ENCODE measurements at places on chromosomes 3 and 15.

DNA sequence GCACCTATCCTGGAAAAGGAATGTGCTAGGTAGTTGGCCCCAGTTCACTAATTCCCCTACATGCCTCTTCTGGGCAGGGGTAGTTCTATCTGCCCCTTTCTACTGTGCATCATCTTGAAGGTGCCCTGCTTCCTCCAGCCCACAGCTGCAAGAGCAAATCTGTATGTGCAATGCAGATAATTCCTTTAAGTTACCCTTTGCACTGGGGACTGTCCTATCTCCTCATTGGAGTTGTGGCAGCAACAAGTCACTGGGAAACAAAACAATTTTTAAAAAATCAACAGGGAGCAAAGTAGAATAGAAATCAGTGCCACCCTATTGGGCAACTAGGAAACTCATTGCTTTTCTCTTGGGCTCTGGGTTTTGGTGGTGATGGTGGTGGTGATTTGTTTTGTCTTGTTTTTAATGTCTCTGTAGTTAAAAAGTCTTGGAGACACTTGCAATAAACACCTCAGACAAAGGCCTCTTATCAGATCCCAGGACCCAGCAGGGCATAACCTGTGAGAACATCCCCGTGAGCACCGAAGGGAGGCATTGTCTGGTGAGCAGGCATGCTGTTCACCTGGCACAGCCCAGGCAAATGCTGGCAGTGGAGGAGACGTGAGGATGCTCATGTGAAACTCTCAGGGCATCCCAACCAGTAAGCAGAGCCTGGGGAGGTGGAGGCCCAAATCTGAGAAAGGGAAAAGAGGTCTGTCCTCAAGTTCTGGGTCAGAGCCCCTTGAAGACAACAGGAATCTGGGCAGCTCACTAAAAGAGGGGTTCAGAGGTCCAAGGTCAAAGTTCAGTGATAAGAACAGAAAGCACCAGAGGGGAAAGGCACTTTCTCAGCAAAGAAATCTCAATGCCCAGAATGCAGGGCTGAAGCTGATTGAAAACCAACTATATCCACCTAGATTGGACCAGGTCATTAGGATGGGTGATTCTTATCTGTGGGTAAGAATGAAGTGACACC lies 27.9 kb downstream of the C2CD4B start:
- DNase-seq: no peak

DNA sequence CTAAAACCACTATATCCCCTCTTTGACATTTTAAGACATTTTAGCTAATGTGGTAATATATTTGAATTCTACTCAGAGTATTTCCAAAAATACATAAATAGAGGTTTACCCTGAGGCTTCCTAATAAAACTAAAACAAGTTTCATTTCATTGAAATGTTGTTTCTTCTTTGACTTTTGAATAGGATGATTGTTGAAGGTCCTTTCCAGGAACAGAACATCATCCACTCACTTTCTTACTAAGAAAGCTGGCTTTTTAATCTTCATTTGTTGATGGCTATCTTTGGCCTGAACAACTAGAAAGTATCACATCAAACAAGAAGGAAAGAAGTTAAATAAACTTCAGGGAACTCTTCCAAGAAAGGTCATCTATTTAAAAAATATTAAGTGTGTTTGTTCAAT lies 169.7 kb downstream of the RAP2B start:
- DNase-seq: no peak

GRCh38 chr15:77228828-77229227 lies 157.9 kb upstream of the TSPAN3 start:
- DNase-seq: no peak

DNA sequence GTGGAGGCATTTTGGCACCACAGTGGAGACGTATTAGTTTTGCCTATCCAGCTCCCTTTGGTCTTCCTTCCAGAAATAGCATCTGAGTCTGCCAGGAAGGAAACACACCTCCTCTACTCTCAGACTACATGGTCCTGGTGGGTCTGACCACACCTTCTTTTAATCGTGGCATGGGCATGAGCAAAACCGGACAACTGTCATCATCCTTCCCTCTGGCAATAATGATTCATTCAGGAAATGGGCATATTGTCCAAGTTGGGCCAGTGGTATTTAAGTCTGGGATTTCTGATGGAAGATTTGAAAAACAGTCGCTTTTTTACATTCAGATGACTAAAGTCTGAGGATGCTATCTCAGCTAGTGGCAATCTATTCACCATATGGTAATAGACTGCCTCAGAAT lies 601.0 kb upstream of the ADAMTS9 start:
- no peak for DNase-seq

DNA sequence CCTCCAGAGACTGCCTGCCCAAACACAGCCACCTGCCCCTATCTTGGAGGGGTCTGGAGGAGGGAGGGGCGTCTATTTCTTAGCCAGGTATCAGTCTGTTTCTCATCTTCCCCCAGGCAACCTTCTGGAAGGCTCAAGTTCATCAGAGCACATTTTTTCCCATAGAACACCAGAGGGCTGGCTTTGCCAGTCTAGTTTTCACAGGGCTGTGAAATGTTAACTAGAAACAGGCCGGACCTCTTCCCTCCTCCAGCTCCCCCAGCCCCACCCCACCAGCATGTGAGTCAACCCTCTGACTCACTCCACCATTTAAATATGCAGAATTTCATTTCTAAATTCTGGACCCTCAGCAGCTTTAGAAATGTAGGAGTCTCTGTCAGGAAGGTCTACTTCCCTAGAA lies 66.9 kb downstream of the SLCO2A1 start:
- no peak for DNase-seq

DNA sequence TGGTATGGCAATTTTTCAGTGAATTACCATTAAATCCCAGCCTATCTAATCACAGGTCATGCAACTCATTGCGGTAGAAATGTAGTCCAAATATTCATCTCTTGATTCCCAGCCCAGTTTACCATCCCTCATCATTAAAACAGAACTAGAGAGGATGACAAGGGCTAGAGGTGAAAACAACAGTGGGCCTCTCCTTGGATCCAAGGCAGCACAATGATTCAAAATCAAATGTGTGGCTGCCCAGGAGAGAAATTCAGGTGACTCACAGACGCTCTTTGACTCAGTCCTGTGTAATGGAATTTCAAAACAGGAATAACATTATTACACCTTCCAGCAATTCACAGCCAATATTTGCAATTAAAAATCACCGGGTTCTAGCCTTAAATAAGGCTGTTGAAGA lies 246.5 kb downstream of the TBL1XR1 start:
- DNase-seq: no peak

GRCh38 chr15:82585072-82585471 lies 44.8 kb upstream of the RPS17 start:
- DNase-seq: no peak

DNA sequence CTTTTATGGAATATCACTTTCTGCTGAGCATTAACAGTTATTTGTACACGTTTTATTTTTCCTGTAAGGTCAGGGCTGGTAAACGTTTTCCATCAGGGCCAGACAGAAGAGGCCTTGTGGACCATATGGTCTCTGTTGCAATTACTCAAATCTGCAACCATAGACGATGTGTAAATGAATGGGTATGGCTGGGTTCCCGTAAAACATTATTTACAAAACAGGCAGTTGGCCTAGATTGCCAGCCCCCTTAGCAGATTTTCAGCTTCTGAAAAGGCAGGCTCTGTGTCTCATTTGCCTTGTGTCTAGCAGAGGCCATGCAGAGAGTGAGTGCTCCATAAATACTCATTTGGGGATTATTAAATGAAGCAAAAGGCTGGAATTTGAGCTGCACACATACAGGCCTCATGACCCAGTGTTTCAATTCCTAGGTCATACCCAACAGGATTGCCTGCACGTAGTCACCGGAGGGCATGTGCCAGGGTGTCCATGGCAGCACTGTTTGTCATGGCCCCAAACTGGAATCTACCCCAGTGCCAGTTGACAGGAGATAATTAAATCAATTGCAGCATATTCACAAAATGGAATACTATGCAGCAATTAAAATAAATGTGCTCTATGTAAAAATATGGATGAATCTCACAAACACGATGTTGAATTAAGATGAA lies 51.3 kb downstream of the GPD1L start:
- DNase-seq: no peak

DNA sequence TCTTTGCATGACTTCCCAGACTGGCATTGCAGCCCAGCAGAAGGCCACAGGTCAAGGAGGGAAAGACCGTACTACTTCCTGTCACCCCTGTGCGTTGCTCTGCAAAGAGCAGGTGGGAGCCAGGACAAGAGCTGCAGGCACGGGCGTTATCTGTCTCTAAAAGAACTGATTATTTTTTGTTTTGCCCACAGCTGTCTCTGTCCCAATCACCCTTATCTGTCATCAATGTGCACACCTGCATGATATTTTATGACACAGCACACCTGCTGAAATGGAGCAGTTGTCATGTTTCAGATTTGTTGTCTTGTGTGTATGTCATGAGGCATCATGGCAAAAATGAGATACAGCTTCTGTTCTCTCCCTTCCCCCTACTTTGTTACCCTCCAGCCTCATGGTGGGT lies 58.8 kb downstream of the SLCO3A1 start:
- DNase-seq: no peak

GRCh38 chr15:35107122-35107521 lies 22.0 kb upstream of the NANOGP8 start:
- DNase-seq: no peak

DNA sequence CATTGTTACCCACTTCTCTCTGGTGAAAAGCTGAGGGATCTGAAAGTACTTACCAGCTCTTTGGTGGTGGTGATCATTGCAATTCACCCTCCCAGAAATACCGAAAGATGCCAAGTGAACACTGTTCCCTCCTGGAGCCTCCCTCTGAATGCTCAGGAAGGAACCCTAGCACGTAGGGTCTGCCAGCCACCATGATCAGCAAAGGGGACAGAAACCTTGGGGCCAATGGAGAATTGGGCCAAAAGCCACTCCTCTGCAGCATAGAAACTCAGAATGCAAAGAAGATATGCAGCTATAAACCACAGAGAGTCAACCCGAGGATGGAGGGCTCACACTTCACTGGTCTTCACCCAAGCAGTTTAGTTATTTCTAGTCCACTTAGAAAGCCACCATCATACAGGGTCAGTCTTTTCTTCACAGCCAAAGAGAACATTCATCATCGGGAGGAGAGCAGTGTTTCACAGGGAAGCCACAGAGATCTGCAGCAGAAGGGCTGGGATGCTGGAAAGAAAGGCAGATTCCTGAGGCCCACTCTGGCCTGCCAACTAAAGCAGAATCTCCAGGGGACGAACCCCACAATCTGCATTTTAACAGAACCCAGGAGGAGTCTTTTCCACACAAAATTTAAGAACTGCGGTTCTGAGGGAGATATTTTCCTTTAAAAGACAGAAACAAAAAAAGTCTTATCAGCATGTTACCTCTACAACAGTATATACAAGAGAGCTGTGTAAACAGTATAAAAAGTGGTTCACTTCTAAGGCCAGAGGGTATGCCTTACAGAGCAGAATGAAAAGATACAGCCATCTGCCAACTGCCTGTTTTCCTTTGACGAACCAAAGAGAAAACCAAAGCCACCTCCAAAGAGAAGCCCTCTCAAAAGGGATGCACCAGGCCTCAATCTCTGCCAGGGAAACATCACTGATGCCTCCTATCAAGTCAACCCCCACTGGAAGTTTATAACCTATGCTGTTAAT lies 11.3 kb downstream of the TBC1D2B start:
- no peak for DNase-seq

GRCh38 chr15:40959331-40960141 lies 6.3 kb downstream of the CHAC1 start:
- no peak for DNase-seq

DNA sequence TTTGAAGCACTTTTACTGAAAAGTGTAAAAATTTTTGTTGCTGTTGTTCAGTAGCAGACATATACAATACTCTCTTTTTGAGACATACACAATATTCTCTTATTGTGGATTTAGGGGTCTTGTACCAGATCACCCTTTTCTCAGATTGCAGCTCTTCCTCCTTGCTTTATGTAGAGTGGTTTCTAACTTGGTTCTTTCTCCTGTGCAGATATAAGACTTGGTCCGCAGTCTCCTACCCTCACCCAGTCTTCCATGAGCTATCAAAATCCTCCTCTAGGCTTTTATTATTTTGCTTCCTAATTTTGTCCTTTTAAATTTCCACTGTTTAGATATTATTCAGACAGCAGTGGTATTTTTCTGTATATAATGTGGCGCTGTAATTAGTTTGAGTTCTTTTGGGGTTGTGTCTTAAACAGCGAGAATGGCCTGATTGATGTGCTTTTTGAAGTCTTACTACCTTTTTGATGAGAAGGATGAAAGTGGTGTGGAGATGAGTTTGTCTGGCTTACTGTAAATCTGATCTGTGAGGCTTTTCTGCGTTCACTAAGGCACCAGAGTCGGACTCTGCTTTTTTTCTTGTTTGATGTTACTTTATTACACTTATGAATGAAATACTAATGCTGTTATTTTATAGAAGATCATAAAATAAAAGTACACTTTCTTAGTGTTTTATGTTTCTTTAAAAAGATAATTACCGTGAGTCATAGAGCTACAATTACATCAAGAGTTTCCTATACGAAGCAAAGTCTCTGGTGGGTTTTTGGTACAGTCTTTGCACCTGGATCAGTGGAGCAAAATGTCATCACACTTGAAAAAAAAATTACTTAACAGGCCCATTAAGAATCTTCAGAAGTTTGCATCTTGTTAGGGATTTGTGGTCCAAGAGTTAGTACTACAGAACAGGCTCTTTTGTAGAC lies 27.8 kb downstream of the FNDC3B start:
- DNase-seq: no peak

DNA sequence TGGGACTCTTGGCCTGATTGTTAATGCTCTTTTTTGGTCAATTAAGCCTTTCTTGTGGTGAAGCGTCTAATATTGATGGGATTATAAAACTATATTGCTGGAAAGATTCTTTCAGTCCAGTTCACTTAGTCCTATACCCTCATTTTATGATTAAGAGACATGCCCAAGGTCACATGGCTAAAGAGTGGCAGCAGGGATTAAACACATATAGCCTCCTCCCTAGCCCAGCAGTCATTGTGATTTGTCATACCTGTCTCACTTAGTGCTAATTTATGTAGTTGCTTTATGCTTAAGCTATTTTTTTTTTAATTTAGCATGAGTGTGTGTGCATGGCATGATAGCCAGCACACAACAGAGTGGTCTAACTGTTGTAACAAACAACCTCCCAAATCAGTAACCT lies 9.5 kb downstream of the PARP14 start:
- DNase-seq: no peak

DNA sequence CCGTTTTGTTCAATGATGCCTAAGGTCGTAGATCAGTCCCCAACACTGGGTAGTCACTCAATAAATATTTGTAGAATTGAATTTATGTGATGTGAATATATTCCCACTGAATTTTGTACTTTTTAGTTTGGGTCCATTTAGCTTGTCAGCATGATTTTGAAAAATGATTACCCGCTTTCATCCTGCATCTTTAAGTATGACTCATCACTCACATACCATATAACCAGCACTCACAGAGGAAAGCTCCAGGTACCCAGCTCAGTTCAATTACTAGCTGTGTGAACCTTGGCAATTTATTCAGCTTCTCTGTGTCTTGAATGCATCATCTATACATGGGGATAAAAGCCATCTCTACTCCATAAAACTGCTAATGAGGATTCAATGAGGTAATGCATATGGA lies 2.2 kb upstream of the MLF1 start:
- DNase-seq: no peak

- no peak for DNase-seq
Measured at GRCh38 chr15:73397461-73397860, 28.7 kb upstream of the HCN4 start.
